Activated T-helper 9 cell treated with anti-CD3 and anti-CD28 coated beads, Interleukin-2, amount 50 U/mL, for 16 hours (primary cell): ENCODE measurements at places on chromosomes 2 and 18.

GRCh38 chr2:85959185-85959584, 70.4 kb upstream of the ST3GAL5 start:
- DNase-seq = no peak

DNA sequence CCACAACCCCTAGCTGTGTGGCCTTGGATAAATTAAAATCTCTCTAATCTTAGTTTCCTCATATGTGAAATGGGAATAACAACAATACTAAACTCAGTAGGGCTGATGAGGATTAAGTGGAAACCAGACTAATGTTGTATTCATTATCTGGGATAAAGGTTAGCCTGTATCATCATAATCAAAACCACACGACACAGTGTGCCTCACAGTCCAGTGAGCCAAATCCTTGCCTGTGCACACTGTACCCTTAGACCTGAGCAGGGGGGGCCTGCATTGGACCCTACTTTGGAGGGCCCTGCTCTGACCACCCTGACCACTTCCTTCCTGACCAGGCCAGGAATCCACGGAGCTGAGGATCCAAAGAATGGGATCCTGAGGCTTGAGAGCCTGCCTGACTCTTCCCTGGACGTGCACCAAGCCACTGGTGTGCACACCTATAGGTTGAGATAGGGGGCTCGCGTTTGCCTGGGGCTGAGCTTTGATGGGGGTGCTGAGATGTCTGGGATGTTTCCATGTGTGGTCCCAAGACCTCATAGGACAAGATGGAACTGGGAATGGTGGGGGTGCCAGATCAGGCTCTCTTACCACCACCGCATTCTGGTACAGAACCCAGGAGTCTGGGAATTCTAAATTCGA, 69.7 kb downstream of the TGOLN2 start:
- no peak for DNase-seq

GRCh38 chr2:165003443-165004130, 48.3 kb upstream of the SLC38A11 start:
- DNase-seq = no peak

- no peak for DNase-seq
Observed at GRCh38 chr2:45698554-45698953, 47.1 kb downstream of the PRKCE start.

GRCh38 chr18:26407736-26408601, 140.4 kb downstream of the KCTD1 start:
- DNase-seq = no peak

DNA sequence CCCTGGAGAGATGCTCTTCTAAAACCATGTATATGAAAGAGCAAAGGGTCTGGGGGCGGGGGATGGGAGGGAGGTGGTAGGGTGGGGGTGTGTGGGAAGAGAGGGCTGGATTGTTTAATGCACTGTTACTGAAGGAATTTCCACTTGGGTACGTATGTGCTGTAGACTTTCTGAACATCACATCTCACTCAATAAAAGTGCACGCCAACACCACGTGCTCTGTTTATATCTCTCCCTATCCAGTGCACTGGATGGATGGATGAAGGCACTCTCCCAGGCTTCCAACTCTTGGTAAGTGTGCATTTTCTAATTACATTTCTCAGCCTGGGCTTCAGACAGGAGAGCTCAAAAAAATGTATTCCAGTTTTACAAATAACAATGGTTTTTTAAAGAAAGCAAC, 184.3 kb upstream of the SIX2 start:
- no peak for DNase-seq

GRCh38 chr2:129252781-129253460, 726.5 kb upstream of the RAB6C start:
- DNase-seq = no peak

GRCh38 chr2:239264838-239265651, 135.8 kb downstream of the HDAC4 start:
- DNase-seq = peak; percentile 29

- DNase-seq = no peak
Observed at GRCh38 chr18:9708057-9708433, at the start of gene RAB31. Gene RAB31 (plus strand): TSS chr18:9708301. CDS start chr18:9708406, 105 bp downstream.

DNA sequence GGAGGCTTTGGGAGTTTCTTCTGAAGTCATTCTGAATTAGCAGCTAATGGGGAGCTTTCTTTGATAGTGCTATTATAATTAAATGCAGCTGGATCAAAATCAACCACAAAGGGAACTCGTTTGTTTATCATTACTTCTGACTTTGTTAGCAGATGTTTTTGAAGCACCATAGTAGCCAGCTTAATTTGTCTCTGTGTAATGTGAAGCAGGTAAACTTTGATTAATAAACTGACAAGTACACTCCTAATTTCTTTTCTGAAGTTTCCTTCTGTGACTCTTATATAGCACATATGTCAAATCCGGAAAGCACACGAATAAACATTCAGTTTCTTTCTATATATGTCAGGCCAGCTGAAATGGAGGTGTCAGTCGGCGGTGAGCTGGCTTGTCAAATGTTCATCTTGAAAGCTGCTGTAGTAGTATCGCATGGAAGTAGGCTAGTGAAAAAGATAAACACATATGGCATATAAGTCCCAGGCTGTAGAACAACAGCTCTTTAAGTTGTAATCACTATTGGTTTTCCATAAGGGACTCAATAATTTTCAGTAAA, 451.9 kb upstream of the ZEB2 start:
- DNase-seq = no peak

- no peak for DNase-seq
Observed at GRCh38 chr2:64220894-64221617, 76.8 kb upstream of the PELI1 start.

- no peak for DNase-seq
Observed at GRCh38 chr2:141654311-141654710, 476.5 kb downstream of the LRP1B start.

DNA sequence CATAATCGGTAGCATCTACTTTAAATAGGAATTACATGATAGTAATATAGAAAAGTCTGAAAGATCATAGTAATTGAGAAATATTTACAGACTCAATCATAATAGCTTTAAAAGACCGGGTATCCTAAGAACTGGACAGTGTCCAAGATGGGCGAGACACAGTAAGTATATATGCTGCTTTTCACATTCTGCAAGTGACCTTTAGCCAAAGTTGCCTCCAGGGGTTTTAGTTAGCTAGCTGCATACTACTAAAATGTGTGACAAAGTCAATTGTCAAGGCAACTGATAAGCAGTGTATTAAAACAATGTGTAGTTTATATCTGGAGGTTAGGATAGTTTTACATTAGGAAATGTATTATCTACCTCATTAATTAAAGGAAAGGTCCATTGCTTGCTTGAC, 24.6 kb downstream of the CD302 start:
- DNase-seq = no peak

GRCh38 chr18:57780318-57780705, 22.8 kb downstream of the ATP8B1 start:
- no peak for DNase-seq

GRCh38 chr18:73688161-73688560, 459.5 kb downstream of the FBXO15 start:
- no peak for DNase-seq

- DNase-seq = no peak
Observed at GRCh38 chr2:126085011-126085795, 570.8 kb upstream of the GYPC start.

GRCh38 chr2:62570861-62571698, 65.1 kb upstream of the TMEM17 start:
- no peak for DNase-seq

GRCh38 chr2:197925204-197925603, 120.8 kb downstream of the PLCL1 start:
- DNase-seq = no peak

DNA sequence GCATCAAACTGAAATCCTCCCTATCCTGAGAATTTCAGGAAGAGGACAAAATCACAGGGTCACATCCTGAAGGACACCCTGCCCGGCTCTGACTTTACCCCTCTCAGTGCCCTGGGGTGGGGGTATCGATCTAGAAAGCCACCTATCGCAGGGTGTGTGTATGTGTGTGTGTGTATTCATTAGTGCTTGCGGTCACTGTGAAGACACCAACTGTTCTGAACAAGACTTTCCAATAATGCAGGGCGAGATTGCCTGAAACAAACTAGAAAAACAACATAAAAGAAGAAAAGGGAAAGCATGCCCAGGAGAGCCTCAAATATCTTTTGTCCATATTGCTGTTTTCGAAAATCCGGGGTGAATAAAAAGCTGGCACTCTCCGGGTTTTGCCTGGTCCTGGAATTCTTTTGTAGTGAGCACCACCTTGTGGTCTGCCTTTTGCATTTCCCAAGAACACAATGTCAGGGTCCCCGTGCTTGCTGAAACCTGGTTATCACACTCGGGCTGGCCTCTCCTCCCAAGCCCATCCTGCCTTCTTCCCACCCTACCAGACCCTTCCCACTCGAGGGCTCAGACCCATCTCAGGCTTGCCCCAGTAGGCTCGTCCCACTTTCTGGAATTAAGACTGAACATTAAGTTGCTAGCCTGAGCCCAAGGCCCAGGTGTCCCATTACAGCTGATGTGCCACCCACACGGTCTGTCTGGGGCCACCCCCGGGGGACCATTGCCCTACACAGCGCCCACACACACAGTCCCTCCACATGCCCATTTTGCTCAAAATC, 25.0 kb upstream of the COPS8 start:
- DNase-seq = no peak

DNA sequence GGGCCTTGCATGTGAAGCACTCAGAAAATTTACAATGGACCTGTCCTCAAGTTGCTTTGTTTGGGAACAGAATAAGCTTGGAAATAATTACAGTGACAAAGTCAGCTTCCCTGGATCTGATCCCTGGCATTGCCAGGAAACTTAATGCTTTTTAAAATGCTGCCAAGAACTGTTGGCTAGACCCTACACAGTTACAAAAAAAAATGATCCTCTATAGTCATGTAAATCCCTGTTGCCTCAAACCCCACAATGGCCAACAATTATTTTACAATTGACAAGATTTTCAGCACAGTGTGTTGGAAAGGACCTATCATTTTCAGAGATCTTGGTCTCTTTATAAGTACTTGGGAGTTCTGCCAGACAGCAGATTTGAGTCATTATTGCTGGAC, 470.4 kb upstream of the ACVR2A start:
- DNase-seq = no peak

GRCh38 chr2:219404291-219404910, 13.8 kb upstream of the DES start:
- DNase-seq = no peak

DNA sequence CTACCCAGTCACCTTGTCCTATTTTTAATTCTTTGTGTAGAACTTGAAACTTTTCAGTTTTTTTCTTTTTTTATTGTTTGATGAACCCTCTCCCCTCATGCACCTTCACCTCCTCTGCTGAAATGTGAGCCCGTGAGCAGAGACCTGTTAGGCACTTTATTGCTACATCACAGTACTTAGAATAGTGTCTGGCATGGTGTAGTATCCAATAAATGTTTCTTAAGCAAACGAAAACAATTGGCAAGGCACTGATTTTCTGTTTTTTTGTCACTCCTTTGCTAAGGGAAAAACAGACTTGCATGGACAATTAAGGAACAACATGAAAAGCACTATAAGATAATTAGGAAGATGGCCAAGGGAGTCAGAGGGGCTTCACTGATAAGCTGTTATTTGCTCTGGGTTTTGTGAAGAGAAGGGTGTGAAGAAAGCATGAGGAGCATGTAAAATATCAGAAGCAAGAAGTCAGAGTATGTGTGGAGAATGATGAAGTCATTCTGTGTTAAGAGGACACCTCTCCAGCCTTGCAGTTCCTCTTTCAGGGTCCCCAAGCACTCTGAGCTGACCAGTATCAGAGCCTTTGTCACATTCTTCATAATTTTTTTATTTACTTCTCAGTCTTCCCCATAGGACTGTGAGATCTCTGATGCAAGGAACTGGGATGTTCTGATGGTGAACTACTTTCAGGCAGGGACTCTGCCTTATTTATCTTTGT, 99.7 kb upstream of the CAVIN2 start:
- DNase-seq = no peak

- DNase-seq = no peak
Observed at GRCh38 chr2:196670342-196670741, 30.8 kb downstream of the CCDC150 start.

GRCh38 chr2:181745796-181746540, 65.7 kb upstream of the NEUROD1 start:
- DNase-seq = no peak

GRCh38 chr2:72847534-72848315, 21.9 kb upstream of the EXOC6B start:
- DNase-seq = no peak

DNA sequence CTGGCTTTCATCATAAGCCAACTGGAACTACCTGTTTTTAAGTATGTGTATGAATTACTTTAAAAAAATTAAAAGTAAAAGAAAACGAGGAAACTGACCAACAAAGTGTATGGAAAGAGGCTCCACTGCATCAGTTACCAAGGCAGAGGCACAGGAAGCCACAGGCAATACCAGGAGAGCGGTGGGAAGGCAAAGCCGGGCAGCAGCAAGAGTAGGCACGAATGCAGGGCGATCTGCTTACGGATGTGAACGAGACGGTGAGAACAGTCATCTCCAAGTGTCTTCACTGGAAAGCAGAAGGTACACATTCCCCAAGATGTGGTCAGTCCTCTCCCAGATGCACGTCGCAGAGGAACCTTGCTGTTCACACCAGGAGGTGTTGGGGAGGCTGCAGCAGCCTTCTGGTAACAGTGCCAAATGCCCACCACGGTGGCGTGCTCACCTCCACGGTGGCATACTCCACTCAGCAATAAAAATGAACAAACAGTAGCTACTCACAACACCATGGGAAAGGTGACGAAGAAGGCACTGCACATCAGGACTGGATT, 43.1 kb downstream of the HS6ST1 start:
- no peak for DNase-seq

DNA sequence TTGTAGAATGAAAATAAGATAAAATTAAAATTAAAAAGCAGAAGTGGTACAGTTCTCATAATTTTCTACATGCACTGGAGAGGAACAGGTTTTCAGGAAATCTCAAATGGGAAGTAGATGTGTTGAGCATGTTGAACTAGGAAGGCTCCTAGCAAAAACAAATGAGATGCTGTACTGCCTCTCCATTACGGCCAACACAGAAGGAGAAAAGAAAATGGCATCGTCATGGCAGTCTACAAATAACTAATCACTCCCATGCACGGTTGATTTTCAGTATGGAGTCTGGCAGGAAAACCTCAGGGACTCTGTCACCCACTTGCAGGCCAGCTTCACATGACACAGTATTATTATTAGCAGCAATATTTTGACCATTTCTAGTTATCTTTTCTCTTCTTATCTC, 278.7 kb downstream of the NRXN1 start:
- DNase-seq = no peak

GRCh38 chr2:219430633-219431615, 3.7 kb upstream of the SPEG start:
- DNase-seq = no peak

GRCh38 chr2:239752951-239753350, 272.2 kb downstream of the NDUFA10 start:
- DNase-seq = no peak

GRCh38 chr2:215982465-215982875, 30.9 kb downstream of the MREG start:
- no peak for DNase-seq

GRCh38 chr2:121074293-121074932, 210.6 kb downstream of the TFCP2L1 start:
- DNase-seq = no peak

GRCh38 chr2:11433822-11434221, 32.1 kb downstream of the E2F6 start:
- no peak for DNase-seq

GRCh38 chr2:5528706-5529105, 163.5 kb upstream of the SOX11 start:
- no peak for DNase-seq

- DNase-seq = no peak
Observed at GRCh38 chr2:213422211-213422610, 137.9 kb downstream of the SPAG16 start.
